ENCODE measurements at places on chromosomes 6 and 20. TPM values are rescaled to one million over a fixed set of nuclear protein-coding genes. Genes with fewer than 3 reads are reported as not detected.

Gene OR2H2
- total RNA-seq: not detected

DNA sequence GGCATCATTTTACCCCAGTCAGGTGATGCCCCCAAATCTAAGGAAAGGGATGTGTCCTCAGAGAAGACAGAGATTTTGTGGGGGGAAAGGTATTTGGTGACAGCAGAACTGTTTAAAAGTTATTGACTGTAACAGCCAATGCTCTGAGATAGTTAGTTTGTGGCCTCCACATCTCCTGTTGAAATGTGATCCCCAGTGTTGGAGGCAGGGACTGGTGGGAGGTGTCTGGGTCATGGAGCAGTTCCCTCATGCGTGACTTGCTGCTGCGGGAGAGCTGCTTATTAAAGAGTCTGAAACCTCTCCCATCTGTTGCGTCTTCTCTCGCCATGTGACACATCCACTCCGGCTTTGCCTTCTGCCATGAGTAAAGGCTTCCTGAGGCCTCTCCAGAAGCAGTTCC, 282.8 kb upstream of the FOXQ1 start:
- peaks cover 12% of the 10 kb centered on the region for H3K27me3 ChIP-seq
- no peak overlapping the region for H3K27ac ChIP-seq

DNA sequence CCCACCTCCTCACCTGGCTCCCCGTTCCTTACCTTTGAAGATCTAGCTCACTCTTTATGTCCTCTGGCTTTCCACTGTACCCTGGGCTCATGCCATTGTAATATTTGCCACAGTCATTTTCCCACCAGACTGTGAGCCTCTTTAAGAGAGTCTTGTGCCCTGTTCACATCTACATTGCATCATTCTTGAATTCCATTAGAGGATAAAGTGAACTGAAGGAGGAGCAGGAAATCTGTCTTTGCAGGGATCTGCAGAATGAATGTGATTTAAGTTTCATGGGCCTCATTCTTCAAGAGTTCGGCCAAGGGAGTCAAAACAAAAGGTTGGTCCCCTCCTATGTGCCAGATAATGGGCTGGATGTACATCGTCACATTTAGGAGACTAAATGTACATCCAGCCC, 272.6 kb upstream of the CITED2 start:
- no peak for DNase-seq
- H3K27me3 ChIP-seq: no peaks in the 10 kb centered on the region
- H3K27ac ChIP-seq: no peak overlapping the region
- H3K4me1 ChIP-seq: no peaks in the 10 kb centered on the region
- H3K36me3 ChIP-seq: no peaks in the 10 kb centered on the region

Gene EFCAB8
- total RNA-seq: 0.77 TPM

Gene GNMT
- 1.2 TPM for total RNA-seq

DNA sequence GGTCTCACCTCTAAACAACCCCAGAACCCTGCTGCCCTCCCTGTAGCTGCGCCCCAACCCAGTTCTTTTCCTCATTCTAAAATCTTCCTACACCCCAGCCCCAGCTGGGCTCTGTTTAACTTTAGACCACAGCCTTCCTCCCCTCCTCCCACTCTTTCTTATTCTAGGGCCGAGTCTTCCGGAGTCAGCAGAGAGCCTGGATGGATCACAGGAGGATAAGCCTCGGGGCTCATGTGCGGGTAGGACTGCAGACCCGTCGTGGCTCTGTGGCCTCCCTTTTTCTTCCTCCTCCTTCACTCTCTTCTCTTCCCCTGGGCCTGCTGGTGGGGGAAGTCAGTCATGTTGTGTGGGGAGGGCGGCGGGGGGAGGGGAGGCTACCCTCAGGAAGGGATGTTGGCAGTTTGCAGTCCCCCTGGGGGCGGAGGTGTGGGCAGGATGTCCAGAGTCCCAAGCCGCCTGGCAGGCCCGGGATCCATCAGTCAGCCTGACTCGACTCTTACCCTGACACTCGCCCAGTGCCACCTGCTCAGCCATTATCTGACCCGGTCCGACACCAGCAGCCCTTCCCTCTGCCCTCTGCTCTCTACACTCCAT, 8.1 kb downstream of the CAPN11 start:
- no peak overlapping the region for H3K4me3 ChIP-seq
- no peak for DNase-seq
- peaks cover 6% of the 10 kb centered on the region for H3K4me1 ChIP-seq
- no peak overlapping the region for H3K27ac ChIP-seq

Gene SOBP
- 1.4 TPM for total RNA-seq

DNA sequence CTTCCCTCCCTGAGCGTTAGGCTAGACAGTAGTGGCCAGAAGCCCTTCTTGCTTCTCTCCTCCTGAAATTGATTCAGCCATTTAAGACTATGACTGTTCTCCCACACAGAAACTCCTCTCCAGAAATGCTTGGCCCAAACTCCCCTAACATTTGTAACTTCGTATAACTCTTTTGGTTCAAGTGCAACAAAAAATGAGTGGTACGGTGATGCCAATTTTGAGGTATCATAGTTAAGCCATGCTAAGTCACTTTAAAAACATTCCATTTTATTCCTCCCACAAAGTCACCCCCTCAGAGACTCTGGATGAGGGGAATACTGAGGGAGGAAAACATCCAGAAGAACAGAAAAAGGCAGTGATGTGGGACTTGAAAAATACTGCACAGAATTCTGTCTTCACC, 21.1 kb upstream of the ROS1 start:
- no peak overlapping the region for H3K4me3 ChIP-seq
- H3K4me1 ChIP-seq: no peaks in the 10 kb centered on the region
- H3K27ac ChIP-seq: no peak overlapping the region
- no peak for DNase-seq
- H3K27me3 ChIP-seq: peaks cover 54% of the 10 kb centered on the region

Gene DNAAF9
- total RNA-seq: 5.1 TPM

DNA sequence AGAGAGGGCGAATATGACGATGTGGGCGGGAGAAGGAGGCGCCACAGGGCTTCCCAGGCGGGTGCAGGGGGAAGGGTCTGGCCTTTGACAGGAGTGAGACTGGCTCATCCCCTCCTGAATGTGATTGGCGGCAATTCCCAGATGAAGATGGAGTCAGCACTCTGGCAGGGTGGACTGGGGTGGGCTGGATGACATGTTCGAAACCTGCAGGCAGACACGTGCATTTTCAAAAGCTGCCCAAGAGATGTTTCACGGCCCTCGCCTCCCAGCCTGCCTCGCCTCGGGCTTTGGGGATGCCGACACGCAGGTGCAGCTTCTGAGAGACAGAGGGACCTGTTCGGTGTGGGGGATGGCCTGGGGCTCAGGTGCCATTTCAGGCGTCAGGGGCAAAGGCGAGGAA, 66.8 kb upstream of the AFDN start:
- H3K4me1 ChIP-seq: no peaks in the 10 kb centered on the region
- H3K27me3 ChIP-seq: no peaks in the 10 kb centered on the region
- H3K4me3 ChIP-seq: no peak overlapping the region
- no peak for DNase-seq
- no peaks in the 10 kb centered on the region for H3K36me3 ChIP-seq

- no peaks in the 10 kb centered on the region for H3K27me3 ChIP-seq
- no peak for DNase-seq
- H3K27ac ChIP-seq: peak overlapping the region; percentile 99
- H3K4me1 ChIP-seq: peaks cover 22% of the 10 kb centered on the region
These were observed 15.0 kb downstream of the BTN2A1 start for GRCh38 chr6:26472549-26473290.

Gene F13A1
- total RNA-seq: 0.34 TPM

GRCh38 chr20:3090565-3090964, 6.0 kb upstream of the AVP start:
- peaks cover 20% of the 10 kb centered on the region for H3K4me1 ChIP-seq
- H3K27me3 ChIP-seq: peaks cover 11% of the 10 kb centered on the region

DNA sequence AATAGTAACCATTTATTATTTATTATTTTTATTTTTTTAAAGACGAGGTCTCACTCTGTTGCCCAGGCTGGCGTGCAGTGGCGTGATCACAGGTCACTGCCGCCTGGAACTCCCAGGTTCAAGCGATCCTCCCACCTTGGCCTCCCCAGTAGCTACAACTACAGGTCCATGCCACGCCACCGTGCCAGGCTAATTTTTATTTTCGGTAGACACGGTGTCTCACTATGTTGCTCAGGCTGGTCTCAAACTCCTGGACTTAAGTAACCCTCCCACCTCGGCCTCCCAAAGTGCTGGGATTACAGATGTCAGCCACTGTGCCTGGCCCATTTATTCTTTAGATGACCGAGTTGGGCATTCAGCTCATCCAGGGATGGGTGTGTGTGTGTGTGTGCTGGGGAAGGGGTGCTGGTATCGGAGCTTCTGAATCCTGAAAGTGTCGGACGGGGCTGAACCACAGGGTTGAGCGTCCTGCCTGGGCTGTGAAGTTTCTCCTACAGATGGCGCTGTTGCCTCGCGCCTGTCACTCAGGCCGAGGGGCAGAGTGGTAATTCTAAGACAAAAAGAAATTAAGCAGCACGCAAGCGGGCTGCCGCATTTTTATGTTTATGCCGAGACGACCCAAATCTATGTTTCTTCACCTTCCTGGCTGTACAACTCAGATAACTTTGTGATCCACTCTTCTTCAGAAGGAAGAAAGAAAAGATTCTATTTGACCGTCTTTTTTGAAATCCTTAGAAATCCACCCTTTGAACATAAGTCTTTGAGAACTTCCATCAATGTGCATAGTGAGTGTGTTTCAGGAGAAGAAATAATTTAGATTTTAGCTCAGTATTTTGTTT, 252.8 kb downstream of the CDH26 start:
- no peaks in the 10 kb centered on the region for H3K36me3 ChIP-seq
- no peaks in the 10 kb centered on the region for H3K4me1 ChIP-seq
- peaks cover 13% of the 10 kb centered on the region for H3K27me3 ChIP-seq
- peak; percentile 72 for DNase-seq

- DNase-seq: no peak
- no peak overlapping the region for H3K27ac ChIP-seq
- no peak overlapping the region for H3K4me3 ChIP-seq
- H3K27me3 ChIP-seq: peaks cover 2% of the 10 kb centered on the region
- H3K4me1 ChIP-seq: no peaks in the 10 kb centered on the region
- H3K36me3 ChIP-seq: no peaks in the 10 kb centered on the region
These were observed 147.3 kb upstream of the FOXQ1 start for GRCh38 chr6:1164600-1164999.

DNA sequence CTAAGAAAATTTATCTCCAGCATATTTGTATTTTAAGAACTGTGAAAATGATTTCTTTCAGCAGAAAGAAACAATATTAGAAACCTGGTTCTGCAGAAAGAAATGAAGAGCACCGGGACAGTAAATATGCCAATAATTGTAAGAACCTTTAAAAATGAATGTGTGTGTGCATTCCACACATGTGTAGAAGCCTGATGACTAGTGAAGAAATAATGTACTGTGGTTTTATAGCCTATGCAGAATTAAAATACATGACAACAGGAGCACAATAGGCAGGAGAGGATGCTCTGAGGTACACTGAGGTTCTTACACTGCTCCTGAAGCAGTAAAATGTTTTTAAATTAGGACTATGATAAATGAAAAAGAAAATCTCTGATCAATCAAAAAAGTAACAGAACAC, 48.9 kb downstream of the SNX14 start:
- no peak overlapping the region for H3K4me3 ChIP-seq
- H3K36me3 ChIP-seq: peaks cover 16% of the 10 kb centered on the region

DNA sequence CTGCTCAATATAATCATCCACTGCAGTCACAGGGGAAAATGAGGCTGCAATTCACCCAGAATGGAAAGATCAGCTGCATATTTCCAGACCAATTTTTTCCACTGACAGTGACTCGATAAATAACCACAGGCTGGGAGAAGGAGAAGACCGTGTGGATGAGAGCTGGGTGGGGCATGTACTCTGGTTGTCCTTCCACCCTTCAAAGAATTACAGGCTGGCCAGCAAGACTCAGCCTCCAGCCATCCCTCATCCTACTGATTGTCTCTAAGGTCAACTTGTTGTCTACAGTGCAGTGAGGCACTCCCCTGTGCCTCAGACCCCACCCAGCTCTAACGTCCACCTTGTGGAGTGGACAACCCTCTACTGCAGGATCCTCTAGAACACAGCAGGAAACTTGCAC, 14.5 kb upstream of the MAS1 start:
- DNase-seq: no peak
- H3K4me1 ChIP-seq: peaks cover 6% of the 10 kb centered on the region
- no peak overlapping the region for H3K27ac ChIP-seq
- peaks cover 7% of the 10 kb centered on the region for H3K27me3 ChIP-seq
- no peak overlapping the region for H3K4me3 ChIP-seq
- H3K36me3 ChIP-seq: no peaks in the 10 kb centered on the region

- H3K27ac ChIP-seq: no peak overlapping the region
- no peaks in the 10 kb centered on the region for H3K36me3 ChIP-seq
- peaks cover 2% of the 10 kb centered on the region for H3K4me1 ChIP-seq
- peaks cover 2% of the 10 kb centered on the region for H3K27me3 ChIP-seq
- DNase-seq: no peak
These were observed 9.7 kb downstream of the TGM3 start for GRCh38 chr20:2305479-2305878.

DNA sequence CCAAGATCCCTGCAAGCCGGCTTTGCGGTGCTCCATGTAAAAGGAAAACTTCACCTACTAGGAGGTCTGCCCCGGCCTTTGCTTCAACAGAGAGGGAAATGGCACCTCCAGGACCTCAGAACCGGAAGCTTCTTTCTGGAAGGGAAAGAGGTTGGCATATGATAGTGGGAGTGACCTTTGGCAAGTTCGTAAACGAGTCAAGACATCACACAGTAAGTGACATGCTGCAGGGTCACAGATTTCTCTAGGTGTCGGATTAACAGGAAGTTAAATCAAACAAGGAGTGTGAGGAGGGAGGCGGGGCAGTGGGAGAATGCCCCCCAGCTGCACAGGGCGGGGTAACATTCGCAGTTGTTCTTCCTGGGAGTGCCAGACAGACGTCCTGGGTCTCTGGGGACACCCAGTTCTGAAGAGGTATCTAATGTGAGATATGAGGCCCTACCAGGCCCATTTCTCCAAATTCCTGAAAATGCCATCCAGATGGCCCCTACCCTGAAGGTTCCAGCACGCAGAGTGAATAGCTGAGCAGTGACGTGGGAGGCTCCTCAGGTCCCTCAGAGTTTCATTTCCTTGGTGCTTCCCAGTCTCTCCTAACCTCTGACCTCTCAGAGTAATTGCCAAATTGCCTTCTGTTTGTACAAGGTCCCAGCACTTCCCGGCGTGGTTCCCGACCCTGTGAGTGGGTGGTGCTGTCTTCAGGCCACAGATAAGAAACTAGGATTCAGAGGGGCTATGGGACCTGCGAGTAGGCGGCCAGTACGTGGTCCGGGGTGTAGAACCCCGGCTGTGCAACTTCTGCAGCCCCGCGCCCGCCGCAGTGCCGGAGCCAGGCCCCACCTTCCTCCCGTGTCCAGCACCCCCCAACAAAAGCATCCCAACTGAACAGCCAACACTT, 1.9 kb downstream of the RRBP1 start:
- H3K36me3 ChIP-seq: peaks cover 4% of the 10 kb centered on the region
- H3K4me1 ChIP-seq: peaks cover 26% of the 10 kb centered on the region
- peaks cover 17% of the 10 kb centered on the region for H3K27me3 ChIP-seq
- no peak for DNase-seq

- DNase-seq: peak; percentile 78
- peak overlapping the region; percentile 77 for H3K4me3 ChIP-seq
- H3K4me1 ChIP-seq: peaks cover 26% of the 10 kb centered on the region
- H3K36me3 ChIP-seq: peaks cover 10% of the 10 kb centered on the region
These were observed 121.0 kb downstream of the BCAS1 start for GRCh38 chr20:53949319-53949839.
